ENCODE measurements at places on chromosomes 6 and 20.

DNA sequence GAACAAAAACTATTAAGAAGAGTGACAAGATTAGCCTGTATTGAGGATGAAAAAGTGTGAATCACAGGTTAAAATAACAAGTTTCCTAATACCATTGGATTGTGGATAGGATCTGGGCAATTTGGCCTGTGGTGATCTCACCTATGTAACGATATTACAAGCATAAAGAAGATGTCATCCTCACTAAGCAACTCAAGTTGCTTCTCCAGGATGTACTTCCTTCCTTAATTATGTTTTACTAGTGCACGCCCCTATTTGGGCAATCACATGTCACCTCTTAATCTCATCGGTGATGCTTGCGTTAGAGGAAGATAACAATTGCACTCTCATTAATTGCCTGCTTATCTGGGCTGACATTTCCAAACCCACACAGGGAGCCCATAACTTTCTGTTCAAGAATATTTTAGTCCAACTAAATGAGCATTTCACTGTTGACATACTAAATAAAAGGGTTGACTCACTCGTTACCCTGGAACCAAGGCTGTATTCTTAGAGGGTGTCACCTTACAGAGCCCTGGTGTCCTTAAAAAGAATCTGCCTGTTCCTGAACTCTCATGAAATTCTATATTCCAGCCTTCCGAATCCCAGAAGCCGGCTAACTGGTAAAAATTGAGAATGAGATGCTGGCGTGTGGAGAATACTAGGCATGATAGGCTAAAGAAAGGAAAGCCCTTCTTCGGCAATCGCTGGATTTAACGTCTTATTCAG, 88.2 kb upstream of the ATXN1 start:
- DNase-seq, result no peak

- no peak for DNase-seq
Observed at GRCh38 chr6:114367315-114367961, 24.6 kb upstream of the HS3ST5 start.

DNA sequence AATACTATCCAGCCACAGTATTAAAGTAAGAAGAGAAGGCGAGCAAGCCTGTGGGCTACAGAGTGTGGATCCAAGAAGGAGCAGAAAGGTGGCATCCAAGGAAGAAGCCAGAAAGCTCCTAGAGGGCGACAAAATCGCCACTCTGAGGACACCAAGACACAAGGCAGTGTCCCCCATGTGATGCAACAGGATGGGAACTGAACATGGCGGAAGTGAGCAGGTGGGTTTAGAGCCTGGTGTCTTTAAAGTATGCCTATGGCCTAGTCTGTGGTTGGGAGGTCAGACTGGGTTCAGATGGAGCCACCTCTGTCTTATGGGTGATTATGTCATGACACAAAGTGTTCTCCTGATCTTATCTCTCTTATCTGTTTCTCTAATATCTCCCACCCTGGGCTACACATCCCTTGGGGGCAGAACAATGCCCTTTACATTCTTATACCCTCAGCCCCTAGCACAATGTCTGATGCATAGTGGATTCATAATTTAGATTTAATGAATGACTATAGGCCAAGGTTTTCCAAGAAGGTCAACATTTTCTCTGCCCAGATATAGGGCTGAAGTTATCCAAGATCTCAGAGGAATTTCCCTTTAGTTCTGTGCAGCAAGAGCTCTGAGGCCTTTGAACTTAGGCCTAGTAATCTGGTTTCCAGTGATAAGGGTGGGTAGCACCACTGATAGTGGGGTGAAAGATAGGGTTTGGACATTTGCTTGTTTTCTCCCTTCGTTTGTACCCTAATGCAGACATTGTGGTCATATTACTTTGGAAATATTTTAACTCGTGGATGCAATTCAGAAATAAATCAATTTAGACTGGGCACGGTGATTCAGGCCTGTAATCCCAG, 167.3 kb upstream of the AKIRIN2 start:
- DNase-seq, result no peak

- no peak for DNase-seq
Observed at GRCh38 chr6:84258268-84258667, 30.8 kb upstream of the CEP162 start.

GRCh38 chr6:63261820-63262219, 50.6 kb downstream of the FKBP1C start:
- no peak for DNase-seq

GRCh38 chr20:53411891-53412290, 181.7 kb downstream of the ZNF217 start:
- DNase-seq, result no peak

- no peak for DNase-seq
Observed at GRCh38 chr6:41367700-41368099, 32.3 kb downstream of the NCR2 start.

Measured in stimulated activated CD4-positive, alpha-beta T cell treated with anti-CD3 and anti-CD28 coated beads, Interleukin-1b, Interleukin-23, amount 100 ng/mL, for 1 hour (primary cell).